Aorta (tissue), 5 donors: ENCODE measurements at places on chromosomes 4 and X. TPM values are rescaled to one million over a fixed set of nuclear protein-coding genes. Genes with fewer than 3 reads are reported as not detected.

DNA sequence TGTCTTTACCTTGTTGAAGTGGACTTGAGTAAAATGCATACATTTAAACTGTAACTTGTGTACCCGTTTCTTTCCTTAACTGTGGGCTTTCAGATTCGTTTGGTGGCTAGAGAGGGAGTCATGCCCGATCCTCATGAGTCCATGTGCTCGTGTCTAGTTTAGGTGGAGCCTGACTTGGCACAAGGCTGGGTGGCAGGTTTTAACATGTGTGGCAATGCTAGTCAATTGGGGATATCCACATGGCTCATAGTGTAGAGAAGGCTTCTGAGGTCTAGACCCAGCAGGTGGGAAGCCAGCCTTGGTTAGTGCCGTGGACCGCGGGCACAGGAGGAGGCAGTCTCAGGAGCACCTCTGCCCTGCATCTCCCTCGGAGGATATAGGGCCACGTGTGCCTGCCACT lies 48.5 kb upstream of the CLCN4 start:
- H3K4me1 ChIP-seq = no peaks in the 10 kb centered on the region
- H3K36me3 ChIP-seq = no peaks in the 10 kb centered on the region
- H3K4me3 ChIP-seq = no peak overlapping the region
- no peak for DNase-seq
- no peaks in the 10 kb centered on the region for H3K27me3 ChIP-seq
- H3K27ac ChIP-seq = no peak overlapping the region

DNA sequence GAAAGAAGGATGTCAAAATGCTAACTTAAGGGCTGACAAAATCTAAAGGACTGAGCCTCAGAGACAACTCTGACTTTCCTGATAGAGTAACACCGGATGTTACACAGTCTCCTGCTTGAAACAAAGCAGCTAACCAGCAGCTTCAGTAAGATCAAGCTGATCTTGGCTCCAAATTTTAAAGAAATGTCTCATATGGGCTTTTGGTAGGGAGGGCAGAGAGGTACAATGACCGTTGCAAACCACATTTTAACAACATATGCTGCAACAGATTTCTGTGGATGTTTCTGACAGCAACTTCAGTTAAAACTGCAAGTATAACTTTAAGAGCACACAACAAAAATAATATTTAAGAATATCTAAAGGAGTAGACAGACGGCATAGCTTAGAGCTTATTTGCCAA lies 9.1 kb downstream of the RPGR start:
- H3K4me1 ChIP-seq = no peaks in the 10 kb centered on the region
- H3K27ac ChIP-seq = no peak overlapping the region
- H3K4me3 ChIP-seq = no peak overlapping the region
- no peaks in the 10 kb centered on the region for H3K36me3 ChIP-seq

- H3K4me1 ChIP-seq = no peaks in the 10 kb centered on the region
- H3K4me3 ChIP-seq = no peak overlapping the region
- no peak for DNase-seq
- H3K27me3 ChIP-seq = no peaks in the 10 kb centered on the region
- no peak overlapping the region for H3K27ac ChIP-seq
- H3K36me3 ChIP-seq = no peaks in the 10 kb centered on the region
Observed at GRCh38 chr4:67371615-67372014, 173.7 kb downstream of the CENPC start.

DNA sequence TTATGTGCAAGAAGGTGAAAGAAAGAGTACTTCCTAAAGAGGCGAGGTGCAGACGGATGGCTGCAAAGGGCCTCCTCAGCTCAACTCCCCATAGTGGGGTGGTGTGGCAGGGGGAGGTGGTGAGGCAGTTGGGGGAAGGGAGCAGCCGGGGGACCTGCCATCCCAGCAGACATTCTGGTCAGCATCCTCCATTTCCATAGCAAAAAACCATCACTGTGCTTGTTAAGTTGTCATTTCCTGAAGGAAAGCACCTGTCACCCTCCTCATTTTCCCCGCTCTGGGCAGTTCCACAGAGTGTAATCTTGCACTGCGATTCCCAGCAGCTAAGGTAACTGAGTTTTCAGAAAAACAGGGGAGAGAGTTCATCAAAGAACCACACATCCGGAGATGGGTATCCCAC lies 51.5 kb downstream of the TSPAN5 start:
- H3K27me3 ChIP-seq = no peaks in the 10 kb centered on the region
- no peak for DNase-seq
- H3K4me3 ChIP-seq = no peak overlapping the region
- no peaks in the 10 kb centered on the region for H3K4me1 ChIP-seq

- no peaks in the 10 kb centered on the region for H3K36me3 ChIP-seq
- no peaks in the 10 kb centered on the region for H3K4me1 ChIP-seq
- H3K27ac ChIP-seq = no peak overlapping the region
- no peak overlapping the region for H3K4me3 ChIP-seq
- no peaks in the 10 kb centered on the region for H3K27me3 ChIP-seq
Observed at GRCh38 chr4:78688366-78688765, 87.8 kb upstream of the BMP2K start.

GRCh38 chr4:155738548-155738947 lies 20.3 kb upstream of the GUCY1B1 start:
- H3K27me3 ChIP-seq = no peaks in the 10 kb centered on the region
- peaks cover 1% of the 10 kb centered on the region for H3K36me3 ChIP-seq
- H3K27ac ChIP-seq = no peak overlapping the region
- H3K4me3 ChIP-seq = no peak overlapping the region

GRCh38 chr4:42396752-42397634 lies at the start of gene SHISA3:
TSS of gene SHISA3 (plus strand) at chr4:42397488. CDS start at chr4:42398057, 569 bp downstream.
- peaks cover 3% of the 10 kb centered on the region for H3K27me3 ChIP-seq
- H3K27ac ChIP-seq = no peak within 1 kb of the TSS
- H3K4me1 ChIP-seq = no peaks in the 10 kb centered on the region
- H3K36me3 ChIP-seq = no peaks in the 10 kb centered on the region
- no peak for DNase-seq

DNA sequence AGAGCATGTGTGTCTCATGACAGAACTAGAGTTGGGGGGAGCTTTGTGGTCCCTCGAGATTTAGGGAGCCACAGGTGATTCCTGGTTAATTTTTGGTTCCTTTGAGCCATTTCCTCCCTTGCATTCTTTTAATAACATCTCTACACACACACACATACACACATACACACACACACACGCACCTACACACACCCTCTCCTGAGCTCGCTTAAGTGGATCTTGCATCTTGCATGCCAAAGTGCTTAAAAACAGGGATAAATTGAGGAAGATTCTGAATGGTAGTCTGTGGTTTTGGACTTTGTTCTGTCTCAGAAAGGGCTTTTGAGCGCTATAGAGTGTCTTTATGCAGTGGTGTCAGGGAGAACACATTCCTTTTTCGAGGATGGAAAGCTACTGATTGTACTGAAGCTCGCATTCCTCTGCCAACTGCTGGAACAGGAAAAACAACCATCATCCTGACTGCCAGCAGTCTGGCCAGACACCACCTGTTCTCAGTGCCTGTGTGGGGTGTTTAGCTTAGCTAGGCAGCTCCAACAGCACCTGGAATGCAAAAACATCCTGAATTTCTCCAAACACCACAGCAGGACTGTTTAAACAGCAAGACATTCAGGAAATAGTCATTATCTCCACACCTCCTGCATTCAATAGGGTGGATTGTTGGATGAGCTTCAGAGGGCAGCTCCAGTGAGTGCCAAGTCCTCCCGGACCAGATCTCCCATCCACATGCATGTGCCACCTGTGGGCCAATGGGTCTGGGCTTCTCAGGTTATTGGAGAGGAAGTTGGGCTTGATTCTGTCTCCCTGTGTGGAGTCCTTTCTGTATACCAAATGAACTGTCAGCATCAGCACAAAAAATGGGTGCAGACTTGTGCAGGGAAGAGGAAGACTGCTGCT lies 21.9 kb upstream of the IGFBP7 start:
- H3K4me1 ChIP-seq = no peaks in the 10 kb centered on the region
- H3K36me3 ChIP-seq = no peaks in the 10 kb centered on the region
- H3K4me3 ChIP-seq = no peak overlapping the region
- H3K27me3 ChIP-seq = no peaks in the 10 kb centered on the region

GRCh38 chr4:24794916-24795665 lies at the start of gene SOD3:
TSS of gene SOD3 (plus strand) at chr4:24795573. CDS start at chr4:24799522, 3,949 bp downstream.
- H3K27ac ChIP-seq = peak within 1 kb of the TSS; percentile 98
- DNase-seq = peak; percentile 94
- H3K36me3 ChIP-seq = no peaks in the 10 kb centered on the region
- no peaks in the 10 kb centered on the region for H3K4me1 ChIP-seq

DNA sequence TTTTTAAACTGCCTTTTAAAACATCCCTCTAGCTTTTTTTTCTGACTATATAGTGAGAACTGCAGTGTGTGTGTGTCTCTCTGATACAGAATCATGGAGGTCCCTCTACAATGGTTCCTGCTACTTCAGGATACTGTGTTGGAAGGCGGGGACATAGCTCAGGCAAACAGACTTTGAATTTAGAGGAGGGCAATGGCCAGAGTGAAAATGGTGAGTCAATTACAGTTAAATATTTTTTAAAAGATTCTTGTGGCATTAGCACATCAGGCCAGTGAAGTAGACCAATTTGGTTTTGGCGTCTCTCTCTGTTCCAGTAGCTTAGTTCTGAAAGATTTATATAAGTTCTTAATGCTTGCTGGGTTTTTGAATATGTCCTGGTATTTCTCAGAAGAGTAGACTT lies 47.1 kb downstream of the ALG13 start:
- peaks cover 2% of the 10 kb centered on the region for H3K36me3 ChIP-seq
- no peaks in the 10 kb centered on the region for H3K4me1 ChIP-seq
- DNase-seq = no peak
- no peaks in the 10 kb centered on the region for H3K27me3 ChIP-seq
- H3K27ac ChIP-seq = no peak overlapping the region

GRCh38 chrX:2965965-2966364 lies 36.8 kb upstream of the ARSD start:
- no peaks in the 10 kb centered on the region for H3K36me3 ChIP-seq
- no peak overlapping the region for H3K4me3 ChIP-seq

DNA sequence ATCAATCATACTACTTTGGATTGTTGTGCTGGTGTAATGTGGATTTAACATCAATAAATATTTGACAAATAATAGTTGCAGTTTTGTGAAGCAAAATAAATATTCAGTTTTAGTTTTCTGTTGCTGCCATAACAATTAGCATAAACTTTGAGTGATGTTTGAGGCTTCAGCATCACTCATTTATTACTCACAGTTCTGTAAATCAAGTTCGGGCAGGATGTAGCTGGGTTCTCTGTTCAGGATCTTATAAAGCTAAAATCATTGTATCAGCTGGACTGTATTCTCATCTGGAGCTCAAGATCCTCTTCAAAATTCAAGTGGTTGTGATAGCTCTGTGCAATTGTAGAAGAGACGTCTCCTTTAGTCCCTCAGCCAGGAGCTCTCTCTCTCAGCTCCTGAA lies 81.7 kb downstream of the CBR4 start:
- H3K27ac ChIP-seq = no peak overlapping the region
- H3K4me1 ChIP-seq = no peaks in the 10 kb centered on the region
- H3K36me3 ChIP-seq = peaks cover 8% of the 10 kb centered on the region
- no peak overlapping the region for H3K4me3 ChIP-seq

- H3K4me3 ChIP-seq = no peak overlapping the region
- no peak for DNase-seq
- H3K27me3 ChIP-seq = no peaks in the 10 kb centered on the region
- H3K4me1 ChIP-seq = no peaks in the 10 kb centered on the region
- no peak overlapping the region for H3K27ac ChIP-seq
Observed at GRCh38 chr4:148497258-148497657, 55.0 kb upstream of the NR3C2 start.

DNA sequence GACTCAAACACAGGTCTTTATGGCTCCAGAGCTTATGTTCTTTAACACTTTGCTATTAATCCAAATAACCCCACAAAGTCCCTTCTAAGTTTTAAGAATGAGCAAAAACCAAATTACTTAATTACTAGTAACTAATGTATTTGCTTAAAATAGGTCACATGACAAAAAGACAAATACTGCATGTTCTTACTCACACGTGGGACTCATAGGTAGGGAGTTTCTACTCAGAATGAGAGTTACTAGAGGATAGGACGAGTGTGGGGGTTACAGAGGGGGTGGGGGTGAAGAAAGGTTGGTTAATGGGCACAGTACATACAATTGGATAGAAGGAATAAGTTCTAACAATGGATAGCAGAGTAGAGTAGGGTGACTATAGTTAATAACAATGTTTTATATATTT lies 5.8 kb downstream of the RPS6KA3 start:
- no peak overlapping the region for H3K4me3 ChIP-seq
- H3K27ac ChIP-seq = no peak overlapping the region
- H3K4me1 ChIP-seq = no peaks in the 10 kb centered on the region
- DNase-seq = no peak
- H3K27me3 ChIP-seq = no peaks in the 10 kb centered on the region

GRCh38 chrX:78327370-78328086 lies at the start of gene CYSLTR1:
TSS of gene CYSLTR1 (minus strand) at chrX:78327611. CDS start at chrX:78273746, 53,865 bp downstream.
- H3K27ac ChIP-seq = no peak within 1 kb of the TSS
- no peak within 1 kb of the TSS for H3K4me3 ChIP-seq
- DNase-seq = no peak
- no peaks in the 10 kb centered on the region for H3K36me3 ChIP-seq

- no peak for DNase-seq
- H3K27ac ChIP-seq = no peak overlapping the region
- H3K4me1 ChIP-seq = no peaks in the 10 kb centered on the region
- H3K27me3 ChIP-seq = no peaks in the 10 kb centered on the region
- H3K4me3 ChIP-seq = no peak overlapping the region
Observed at GRCh38 chr4:155966731-155967395, 13.2 kb upstream of the CTSO start.

- no peaks in the 10 kb centered on the region for H3K27me3 ChIP-seq
- no peak overlapping the region for H3K27ac ChIP-seq
- H3K4me3 ChIP-seq = no peak overlapping the region
- DNase-seq = no peak
Observed at GRCh38 chrX:67044029-67044653, 405.3 kb upstream of the EDA2R start.

DNA sequence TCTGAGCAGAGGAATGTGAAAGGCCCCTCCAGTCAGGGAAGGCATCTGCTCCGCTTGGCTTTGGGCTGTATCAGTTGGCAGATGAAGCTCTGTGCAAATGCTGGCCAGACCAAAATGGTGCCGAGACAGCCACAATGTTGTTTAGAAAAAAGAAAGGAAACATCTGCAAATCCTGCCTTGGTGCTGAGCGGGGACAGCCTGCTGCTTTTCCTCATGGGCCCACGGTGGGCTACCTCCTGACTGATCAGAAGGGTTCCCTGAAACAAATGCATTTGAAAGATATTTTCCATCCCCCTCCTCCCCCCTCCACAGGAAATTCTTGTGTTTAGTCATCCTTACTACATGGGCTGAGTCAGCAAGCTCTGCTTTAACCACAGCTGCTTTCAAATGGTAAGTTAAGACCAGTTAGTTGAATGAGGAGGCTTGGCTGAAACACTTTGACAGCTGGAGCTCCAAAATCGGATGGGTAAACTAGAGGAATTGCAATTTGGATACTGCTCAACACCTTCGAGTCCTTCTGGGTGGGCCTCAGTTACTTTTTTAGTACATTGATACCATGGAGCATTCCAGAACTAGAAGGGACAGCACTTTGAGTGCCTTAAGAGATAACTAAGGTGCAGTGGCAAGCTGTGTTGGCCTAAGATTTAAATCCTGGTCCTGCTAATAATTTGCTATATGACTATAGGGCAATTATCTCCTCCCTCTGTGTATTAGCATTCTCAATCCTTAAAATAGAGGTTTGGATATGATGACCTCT lies 36.0 kb downstream of the PLAC1 start:
- peaks cover 3% of the 10 kb centered on the region for H3K4me1 ChIP-seq
- no peak for DNase-seq
- H3K4me3 ChIP-seq = no peak overlapping the region
- H3K27me3 ChIP-seq = no peaks in the 10 kb centered on the region
- H3K27ac ChIP-seq = no peak overlapping the region
- H3K36me3 ChIP-seq = no peaks in the 10 kb centered on the region

SSX2B gene
- not detected for total RNA-seq

BGN gene
- total RNA-seq = 2,306 TPM

BEX3 gene
- 64.8 TPM for total RNA-seq

FGF2 gene
- 35.9 TPM for total RNA-seq

SPOCK3 gene
- total RNA-seq = not detected

JCHAIN gene
- total RNA-seq = 33.8 TPM

CLCN4 gene
- total RNA-seq = 3.8 TPM

NKX3-2 gene
- total RNA-seq = 0.13 TPM
